Brain (organoid and tissue), 16 donors: ENCODE measurements at places on chromosomes 7 and 10.

DNA sequence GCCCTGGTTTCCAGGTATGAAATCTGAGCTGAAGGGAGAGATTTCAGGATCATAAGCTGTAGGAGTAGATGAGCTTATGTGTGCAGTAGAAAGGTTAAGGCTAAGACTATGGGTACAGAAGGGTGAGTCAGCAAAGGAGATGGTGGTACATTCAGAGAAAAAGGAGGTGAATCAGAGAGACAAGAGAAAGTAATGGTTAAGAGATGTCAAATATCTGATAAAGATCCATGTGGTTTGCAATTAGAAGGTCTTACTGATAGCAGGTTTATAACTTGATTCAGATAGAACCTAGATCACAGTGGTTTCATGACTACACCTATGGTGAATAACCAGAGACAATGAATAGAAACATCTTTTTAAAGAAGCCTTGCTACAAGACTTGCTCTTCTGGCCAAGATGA lies 4.5 kb upstream of the NPY start:
- DNase-seq: no peak

DNA sequence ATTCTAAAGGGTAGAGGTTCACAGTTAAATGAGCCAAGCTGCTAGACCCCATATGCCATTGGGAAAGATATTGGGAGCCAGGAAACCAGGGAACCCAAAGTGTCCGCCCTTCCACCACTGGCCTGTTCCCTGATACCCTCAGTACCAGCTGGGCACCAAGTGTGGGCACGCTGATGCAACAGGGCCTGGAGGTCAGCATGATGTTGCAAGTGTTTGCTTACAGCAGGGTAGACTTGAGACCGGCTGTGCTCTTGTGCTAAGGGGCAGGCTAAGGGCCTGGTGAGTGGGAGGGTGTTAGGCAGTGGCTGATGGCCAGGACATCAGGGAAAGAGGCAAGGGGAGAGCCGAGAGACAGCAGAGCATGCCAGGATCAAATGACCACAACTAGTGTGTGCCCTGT lies 21.0 kb upstream of the MYL7 start:
- DNase-seq: no peak

DNA sequence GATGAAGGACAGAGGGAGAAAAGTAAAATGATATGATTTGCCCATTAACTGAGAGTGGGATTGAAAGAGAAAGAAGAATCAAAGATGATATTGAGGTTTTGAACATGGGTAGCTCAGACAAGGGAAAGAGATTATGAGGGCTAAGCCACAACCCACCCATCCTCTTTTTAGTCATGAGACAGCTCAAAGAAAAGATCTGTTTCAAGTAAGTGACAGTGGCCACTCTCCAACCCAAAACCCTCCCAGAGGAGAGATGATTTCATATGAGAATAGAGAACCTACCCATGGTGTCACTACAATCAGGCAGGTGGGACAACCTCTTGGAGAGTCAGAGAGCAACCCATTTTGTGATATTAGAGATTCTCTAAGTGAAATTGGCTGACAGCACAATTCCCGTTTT lies 32.2 kb downstream of the PLXNA4 start:
- no peak for DNase-seq

DNA sequence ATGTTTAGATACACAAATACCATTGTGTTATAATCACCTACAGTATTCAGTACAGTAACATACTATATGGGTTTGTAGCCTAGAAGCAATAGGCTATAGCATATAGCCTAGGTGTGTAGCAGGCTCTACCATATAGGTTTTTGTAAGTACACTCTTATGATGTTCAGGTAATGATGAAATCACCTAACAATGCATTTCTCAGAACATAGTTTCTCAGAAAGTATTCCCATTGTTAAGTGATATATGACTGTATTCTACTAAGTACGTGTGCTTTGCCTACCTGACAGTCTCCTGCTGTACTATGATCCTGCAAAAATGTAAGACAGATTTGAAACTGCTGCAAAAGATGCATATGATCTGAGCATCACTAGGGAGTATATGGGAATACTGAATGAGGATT lies 137.9 kb downstream of the JAZF1 start:
- no peak for DNase-seq

DNA sequence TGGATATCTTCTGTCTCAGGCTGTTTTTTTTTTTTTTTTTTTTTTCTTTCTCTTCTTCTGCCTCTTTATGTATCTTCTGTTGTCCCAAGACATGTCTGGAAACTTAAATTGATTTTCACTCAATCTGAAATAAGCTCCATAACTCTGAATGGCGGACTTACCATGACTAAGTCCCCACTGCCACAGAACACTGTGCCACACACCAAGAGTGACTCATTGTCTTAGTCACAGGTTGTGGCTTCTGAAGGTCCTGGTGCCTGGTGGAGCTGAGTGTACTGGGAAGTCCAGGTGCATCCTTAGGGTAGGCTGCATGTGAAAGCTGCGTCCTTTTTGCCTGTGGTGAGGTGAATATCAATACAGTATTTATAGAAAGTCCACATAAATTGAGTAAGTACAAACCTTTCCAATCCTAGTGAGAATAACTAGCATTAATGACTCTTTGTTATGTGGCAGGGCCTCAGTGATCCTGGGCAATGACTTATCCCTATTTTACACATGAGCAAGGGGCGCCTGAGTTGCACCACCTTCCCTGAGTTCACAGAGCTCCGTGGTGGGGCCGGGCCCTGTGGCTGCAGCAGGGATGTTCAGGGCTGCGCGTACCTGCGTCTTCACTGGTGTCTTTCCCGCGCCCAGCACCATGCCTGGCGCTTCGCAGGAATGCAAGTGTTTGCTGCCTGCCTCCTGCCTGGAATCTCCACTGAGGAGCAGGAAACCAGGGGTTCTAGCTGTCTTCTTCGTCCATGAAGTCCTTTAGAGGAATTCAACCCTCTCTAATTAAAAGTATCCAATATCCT lies 4.3 kb downstream of the PFKP start:
- DNase-seq: no peak

DNA sequence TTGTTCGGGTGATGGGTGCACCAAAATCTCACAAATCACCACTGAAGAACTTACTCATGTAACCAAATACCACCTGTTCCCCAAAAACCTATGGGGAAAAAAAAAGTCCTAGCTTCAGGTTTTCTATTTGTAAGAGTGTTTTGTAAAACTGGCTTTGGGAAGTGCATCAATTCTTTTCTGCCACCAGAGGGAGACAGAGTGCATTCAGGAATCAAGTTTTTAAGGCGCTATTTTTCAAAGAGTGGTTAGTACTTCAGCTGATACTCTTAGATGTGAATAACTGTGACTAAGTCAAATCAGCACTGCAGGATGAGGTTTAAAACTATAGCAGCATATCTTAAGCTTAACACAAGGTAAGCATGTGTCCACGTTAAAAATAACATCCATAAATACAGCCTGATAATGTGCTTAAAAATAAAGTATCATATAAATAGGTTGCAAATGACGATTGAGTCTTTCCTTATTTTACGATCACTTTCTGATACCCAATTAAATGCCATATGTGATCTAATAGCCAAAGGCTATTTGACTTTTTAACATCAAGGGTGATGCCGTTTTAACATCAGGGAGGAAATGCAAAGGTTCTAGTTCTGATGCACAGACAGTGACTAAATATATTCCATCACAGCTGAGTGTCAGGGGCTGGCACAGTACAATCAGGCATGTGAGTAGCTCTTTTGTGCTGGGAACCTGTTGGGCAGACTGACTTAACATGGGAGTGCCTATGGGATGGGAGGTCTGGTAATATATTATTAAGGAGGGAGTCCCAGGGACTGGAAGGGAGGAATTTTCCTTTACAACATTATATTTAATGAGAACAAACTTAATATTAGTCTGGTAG lies 10.6 kb upstream of the LYZL2 start:
- peak; percentile 75 for DNase-seq

DNA sequence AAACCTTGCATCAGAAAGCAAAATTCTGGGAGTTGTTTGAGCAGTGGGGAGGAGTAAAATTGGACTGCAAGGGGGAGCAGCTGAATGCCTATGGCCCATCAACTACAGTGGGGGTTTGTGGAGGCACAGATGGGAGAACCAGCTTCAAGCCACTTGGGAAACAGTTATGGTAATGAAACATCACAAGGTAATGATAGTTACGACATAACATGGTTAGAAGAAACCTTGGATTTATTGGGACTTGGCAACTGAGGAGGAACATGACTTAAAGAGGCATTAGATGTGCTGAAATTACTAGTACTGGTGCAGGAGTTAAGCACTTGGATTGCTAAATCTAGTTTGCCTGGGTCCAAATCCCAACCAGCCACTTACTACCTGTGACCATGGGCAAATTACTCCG lies 868.4 kb downstream of the KCNMA1 start:
- DNase-seq: no peak

- no peak for DNase-seq
These were observed 292.4 kb upstream of the AKR1E2 start for GRCh38 chr10:4533621-4534020.

- DNase-seq: no peak
These were observed 8.8 kb downstream of the TDRD1 start for GRCh38 chr10:114188001-114188400.

GRCh38 chr7:105222953-105223352 lies 165.8 kb downstream of the SRPK2 start:
- no peak for DNase-seq

GRCh38 chr10:110919971-110920881 lies 822 bp downstream of the SHOC2 start:
- DNase-seq: peak; percentile 48
